ENCODE measurements at places on chromosomes 3 and 15.

GRCh38 chr3:112149136-112149535 is 16.1 kb upstream of the GCSAM start:
- no peak for DNase-seq

DNA sequence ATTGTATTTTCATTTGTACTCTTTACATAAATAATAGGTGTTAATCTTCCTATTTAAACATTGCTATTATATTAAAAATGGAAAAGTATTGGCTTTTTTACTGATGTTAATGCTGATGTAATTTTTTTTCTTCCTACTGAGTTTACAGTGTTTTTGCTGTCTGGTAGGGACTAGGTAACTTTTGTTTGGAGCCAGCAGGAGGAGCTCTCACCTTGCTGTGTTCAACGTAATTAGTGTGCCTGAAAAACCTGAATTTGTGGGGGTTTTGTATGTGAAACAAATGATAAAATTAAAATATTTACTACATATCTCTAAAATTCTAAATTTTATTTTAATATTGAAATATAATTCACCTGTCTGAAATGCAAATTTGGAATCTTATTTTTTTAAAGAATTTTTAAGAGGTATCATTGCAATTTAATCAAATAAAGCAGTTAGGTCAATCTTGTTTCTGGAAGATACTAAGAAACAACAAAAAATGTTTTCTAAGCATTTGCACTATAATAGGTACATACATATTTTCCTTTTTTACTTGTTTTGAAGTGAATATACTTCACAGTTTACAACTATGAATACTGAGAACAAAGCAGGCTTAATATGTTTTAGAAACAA is 48.8 kb downstream of the EPHA6 start:
- no peak for DNase-seq

DNA sequence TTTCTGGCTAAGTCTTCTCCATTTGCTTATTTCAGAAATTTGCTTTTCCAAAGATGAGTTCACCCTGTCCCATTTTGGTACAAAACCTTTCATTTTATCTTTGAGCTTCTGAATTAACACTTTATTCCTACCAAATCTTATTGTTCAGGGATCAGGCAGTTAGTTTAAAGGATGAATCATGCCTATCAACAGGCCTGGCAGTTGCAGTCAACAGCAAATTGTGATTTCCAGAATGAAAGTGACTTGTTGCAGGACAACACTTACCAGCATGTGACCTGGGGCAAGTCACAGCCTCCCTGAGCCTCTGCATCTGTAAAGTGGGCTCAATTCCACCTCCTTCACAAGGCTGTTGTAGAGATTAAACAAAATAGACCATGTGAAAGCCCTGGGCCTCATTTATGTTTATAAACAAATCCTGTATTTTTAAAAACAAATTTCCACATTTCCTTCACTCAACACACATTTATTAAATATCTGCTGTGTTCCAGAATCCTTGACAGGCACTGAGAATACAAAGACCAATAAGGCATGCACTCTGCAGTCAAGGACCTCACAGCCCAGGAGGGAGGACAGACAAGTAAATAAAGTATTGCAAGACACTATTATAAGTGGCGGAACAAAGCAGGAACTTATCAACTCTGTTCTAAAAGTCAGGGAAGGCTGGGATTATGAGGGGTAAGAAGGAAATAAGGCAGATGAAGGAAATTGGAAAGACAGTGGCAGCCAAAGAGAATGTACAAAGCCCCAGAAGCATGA is 359.1 kb upstream of the IL12A start:
- DNase-seq, result no peak

- DNase-seq, result no peak
Observed at GRCh38 chr15:40412095-40412759, 6.6 kb downstream of the IVD start.

GRCh38 chr3:177835008-177835407 is 637.7 kb upstream of the TBL1XR1 start:
- no peak for DNase-seq

- DNase-seq, result no peak
Observed at GRCh38 chr15:56752986-56753385, 19.7 kb upstream of the ZNF280D start.

GRCh38 chr15:56765251-56765650 is 31.9 kb upstream of the ZNF280D start:
- no peak for DNase-seq

DNA sequence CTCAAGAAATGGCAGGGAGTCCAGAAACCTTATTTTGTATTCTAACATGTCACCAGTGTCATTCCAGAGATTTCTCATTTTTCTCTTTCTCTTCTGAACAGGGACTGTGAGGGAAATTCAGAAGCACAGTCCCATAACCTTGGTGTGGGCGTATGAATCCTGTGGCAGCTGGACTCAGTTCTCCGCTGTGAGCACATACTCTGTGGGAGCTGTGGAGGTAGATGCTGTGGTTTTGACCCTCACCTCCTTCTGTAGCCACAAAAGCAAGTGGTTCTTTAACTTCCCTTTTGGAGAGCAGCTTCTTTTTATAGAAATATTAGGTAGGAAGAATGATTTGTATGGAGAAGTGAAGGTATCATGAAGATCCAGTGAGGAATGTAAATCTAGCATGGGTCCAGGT is 13.4 kb downstream of the TMEM207 start:
- DNase-seq, result no peak

- DNase-seq, result no peak
Observed at GRCh38 chr3:33001889-33002288, 50.4 kb downstream of the CCR4 start.

DNA sequence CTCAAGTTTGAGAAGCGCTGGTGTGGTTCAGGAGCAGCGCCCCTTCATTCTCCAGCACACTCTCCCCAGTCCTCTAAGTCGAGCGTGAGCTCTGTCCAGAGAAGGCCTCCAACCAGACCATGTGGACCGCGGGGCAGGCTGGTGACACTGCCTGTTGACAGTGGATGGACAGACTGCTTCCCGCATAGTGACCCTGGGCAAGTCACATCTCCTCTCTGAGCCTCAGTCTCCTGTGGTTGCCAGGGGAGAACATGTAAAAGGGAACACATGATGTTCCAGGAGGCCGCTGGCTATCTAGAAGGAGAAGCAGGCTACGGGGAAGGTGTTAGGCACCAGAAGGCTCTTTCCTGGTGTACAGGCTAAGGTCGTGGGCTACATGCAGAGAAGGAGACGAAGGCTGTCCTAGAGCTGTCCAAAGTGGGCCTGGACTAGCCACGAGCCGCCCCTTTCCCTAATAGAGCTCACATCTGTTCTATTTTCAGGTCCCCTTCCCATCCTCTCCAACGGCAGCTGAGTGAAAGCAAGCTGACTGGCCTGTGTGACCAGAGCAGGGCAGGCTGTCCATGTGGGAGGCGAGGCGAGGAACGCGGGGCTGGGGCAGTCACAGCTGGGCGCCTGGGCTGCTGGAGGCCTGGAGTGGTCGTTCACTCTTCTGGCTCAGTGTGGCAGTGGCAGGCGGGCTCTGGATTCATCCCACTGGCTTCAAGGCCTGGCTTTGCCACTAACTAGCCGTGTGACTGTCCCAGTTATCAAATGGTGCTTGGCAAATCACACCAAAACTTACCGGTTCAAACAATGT is 11.1 kb downstream of the ISG20 start:
- no peak for DNase-seq

- no peak for DNase-seq
Observed at GRCh38 chr15:100495861-100496260, 32.9 kb downstream of the CERS3 start.

DNA sequence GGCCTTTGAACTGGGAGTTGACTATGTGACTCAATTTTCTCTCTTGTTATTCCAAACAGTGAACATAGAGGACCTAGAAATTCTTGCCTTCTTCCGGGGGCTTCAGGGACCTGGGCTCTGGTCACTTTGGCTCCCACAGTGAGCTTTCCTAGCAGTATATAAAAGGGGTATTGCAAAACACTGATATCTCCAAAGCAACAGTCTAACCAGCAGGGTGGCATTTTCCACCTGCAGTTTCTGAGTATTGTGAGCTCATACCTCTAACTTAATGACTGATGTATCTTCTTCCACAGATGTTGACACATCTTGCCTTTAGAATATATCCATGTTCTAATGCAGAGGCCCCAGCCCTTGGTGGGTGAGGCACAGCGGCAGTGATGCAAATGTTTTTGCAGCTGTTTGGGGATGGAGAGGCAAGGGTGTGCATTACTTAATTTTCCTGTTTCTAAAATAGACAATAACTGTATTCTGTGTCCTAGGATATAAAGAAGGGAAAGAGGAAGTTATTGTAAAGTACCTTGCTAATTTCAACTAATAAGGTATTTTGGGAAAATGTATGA is 45.7 kb upstream of the ADGRG7 start:
- DNase-seq, result no peak

DNA sequence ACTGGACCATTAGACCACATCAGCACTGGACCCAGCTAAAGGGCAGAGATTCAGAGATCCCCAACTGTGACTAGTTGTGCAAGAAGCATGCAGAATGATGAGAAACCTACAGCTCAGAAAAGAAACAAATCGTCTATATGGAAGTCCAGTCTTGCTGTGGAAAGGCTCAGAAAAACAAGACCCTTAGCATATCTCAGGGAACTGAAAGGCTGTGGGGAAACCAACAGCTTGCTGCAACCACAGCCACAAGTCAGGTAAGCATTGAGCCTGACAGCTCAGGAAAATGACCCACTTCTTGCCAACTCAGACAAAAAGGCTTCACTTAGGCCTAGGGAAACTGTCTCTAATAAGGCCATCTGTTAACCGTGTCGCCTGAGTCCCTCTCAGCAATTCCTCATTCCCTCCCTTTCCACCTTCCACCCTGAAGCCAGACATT is 145.6 kb downstream of the LSAMP start:
- no peak for DNase-seq

DNA sequence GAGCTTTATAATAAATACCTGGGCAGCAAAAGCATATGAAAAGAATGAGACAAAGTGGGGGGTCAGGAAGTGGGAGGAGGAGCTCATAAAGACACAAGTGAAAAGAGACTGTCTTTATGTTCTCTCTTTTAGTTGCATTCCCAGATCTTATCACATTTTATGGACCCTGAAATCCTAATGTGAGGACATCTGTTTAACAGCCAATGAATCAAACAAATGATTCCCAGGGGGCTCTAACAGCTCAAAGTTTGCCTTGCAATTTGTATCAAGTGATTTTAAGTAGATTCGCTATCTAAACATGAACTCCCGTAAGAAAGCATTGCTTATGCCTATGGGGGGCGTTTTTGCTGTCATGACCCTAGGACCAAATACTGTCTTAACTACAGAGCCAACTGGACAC is 332.3 kb upstream of the CNTN4 start:
- DNase-seq, result no peak

DNA sequence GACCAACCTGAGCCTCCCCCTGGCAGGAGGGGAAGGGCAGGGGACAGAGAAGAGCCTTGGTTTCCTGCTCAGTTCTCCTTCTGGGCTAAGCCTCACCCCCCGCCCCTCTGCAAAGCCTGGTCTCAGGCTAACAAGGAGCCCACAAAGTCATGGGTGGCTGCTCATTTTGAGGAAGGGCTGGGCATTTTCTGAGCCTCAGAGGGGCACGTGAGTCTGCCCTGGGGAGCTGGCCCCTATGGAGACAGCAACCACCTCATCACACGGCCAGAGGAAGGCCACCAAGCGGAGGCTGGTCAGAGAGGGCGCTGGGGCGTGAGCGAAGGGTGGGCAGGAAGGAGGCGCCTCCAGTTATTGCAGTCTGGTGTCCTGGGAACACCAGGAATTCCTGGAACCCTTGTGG is 18.7 kb downstream of the ABTB1 start:
- DNase-seq, result no peak

DNA sequence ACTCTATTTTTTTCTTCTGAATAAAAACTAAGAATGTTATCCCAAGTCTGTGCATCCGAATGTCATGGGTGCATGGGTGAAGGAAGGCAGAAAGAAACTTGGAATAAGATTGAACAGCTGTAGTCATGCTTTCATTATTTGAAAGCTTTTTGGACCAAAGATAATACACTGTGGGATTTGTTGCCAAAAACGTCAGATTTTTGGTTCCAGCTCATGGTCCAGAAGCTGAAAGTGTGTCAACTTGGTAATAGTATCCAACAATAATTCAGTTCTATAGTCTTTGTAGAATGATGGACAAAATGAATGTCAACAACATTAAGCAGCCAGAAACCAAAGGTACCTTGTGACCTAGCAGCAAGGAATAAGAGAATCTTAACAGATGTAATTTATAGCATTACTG is 327.9 kb upstream of the ADAMTS9 start:
- DNase-seq, result no peak

- DNase-seq, result no peak
Observed at GRCh38 chr3:143531101-143531500, 317.2 kb downstream of the SLC9A9 start.

DNA sequence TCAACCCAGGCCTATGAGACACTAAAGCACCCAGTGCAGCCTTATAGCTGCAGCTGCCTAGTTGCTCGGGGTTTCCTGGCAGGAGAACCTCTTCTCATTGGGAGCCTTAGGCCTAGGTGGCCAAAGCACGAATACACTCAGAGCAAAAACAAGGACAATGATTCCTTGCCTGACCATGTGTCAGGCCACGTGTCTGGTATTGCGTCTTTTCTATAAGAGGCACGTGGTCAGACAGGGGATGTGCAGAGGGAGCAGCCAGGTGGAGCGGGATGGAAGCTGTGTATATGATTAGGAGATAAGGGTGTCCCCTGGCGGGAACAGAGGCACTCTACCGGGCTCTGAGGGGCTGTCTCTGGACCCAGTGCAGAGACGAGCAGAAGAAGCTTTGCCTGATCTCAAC is 26.4 kb downstream of the SLC22A14 start:
- DNase-seq, result no peak

DNA sequence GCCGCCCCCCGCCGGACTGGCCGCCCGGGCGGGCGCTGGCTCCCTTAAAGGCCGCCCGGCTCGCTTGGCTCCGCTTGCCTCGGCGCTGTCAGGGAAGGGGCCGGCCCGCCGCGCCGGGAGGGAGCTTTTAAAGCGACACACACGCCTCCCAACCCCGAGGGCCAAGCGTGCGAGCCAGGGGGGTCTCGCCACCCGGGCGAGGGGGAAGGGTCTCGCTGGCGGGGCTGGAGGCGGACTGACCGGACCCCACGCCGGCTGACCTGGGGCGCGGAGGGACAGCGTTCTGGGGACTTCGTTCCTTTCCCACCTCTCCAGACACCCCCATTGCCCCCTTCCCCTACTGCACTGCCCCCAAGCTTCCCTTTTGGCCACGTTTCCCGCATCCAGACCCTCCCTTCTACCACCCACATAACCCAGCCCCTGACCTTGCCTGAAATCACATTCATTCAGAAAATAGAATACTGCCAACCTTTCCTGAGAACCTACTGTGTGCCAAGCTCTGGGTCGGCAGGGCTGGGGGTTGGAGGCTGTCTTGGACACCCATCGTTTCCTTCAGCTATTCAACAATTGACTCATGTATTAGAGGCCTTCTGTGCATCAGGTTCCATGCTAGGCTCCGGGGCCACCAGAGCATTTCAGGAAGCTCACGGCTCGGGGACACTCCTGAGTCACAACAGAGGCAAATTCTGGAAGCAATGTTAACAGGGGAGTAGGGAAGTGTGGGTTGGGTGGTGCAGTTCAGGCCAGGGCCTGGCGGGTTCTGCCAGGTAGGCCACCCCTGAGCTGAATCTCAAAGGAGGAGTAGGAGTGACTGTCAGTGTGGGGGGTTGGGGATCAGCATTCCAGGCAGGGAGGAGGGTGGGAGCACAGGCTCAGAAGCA is at the start of gene INSYN1:
TSS of gene INSYN1 (minus strand) at position 102 of the 881 bp plus-strand sequence. CDS start 2,221 bp downstream, outside the sequence.
- DNase-seq, result no peak
